HTR-8/SVneo (cell line): ENCODE measurements at places on chromosomes 1 and 21.

DNA sequence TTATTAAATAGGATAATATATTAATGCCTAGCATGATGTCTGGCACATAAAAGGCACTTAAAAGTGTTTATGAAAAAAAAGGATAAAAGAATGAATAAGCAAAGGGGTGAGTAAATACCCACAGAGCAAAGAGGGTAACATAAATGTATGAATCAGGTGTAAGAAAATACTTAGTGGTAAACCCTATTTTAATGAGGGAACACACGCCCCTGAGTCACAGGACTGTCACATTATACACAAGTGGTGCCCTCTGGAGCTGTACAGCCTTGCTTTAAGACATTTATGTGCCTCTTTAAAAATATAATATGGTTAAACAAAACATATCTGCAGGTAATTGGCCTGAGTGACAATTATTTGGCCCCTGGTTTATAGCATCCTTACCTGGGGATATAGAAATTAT lies 78.1 kb upstream of the PTBP2 start:
- no peak for DNase-seq

DNA sequence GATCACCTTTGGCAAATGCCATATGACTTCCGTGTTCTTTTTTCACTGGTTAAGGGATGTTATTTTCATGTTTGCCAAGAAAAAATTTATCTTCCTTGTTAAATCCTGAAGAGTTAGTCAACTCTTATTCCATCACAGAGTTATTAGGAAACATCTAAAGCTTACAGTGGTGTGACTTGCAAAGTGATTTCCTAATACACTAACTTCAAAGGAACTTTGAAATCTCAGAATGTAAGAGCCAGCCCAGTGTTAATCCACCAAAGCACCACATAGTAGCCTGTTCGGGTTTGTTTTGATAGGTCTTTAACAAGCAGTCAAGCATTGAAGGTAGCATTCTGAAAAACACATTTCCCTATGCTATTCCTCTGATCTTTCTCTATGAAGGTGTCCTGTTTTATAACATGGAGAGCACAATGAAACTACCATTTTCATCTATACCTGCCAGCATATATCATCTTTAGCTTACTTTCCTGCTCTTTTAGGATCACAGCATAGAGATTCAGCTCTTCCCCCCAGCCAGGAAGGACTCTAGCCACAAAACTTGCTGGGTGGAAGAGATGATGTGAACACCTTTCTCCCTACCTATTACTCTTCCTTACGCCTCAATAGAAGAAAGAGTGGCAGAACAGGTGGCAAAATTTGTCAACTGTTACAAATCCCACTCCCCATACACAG lies 82.4 kb upstream of the MAGI3 start:
- no peak for DNase-seq

GRCh38 chr21:26843933-26844257 lies 1.3 kb downstream of the ADAMTS1 start:
- DNase-seq: no peak

- no peak for DNase-seq
Observed at GRCh38 chr1:62092110-62092509, 102.5 kb upstream of the L1TD1 start.

DNA sequence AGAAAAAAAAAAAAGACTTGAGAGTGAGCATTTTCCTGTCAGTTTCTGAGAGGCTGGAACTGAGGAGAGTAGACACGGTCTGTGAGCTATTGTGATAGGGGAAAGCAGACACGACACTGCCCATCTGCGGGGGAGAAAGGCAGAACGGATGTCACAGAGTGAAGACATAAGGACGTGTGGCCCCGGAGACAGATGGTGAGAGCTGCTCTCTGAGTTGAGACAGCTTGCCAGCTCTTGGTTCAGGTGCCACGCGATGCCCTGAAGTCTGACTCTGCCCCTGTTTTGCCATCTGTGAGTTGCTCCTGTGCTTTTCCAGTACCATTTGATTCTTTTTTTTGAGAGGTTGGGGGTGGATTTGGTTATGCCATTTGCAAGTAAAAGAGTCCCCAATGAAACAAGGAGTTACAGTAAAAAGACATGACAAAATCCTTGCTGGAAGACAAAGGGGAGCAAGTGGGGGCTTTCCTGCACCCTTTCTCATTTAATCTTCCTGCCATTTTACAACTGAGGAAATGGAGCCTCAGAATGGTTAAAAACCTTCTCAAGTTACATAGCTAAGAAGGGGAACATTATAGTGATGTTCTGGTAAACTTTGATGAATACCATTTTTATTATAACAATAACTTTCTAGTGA lies 128.9 kb upstream of the DNAH14 start:
- DNase-seq: no peak

DNA sequence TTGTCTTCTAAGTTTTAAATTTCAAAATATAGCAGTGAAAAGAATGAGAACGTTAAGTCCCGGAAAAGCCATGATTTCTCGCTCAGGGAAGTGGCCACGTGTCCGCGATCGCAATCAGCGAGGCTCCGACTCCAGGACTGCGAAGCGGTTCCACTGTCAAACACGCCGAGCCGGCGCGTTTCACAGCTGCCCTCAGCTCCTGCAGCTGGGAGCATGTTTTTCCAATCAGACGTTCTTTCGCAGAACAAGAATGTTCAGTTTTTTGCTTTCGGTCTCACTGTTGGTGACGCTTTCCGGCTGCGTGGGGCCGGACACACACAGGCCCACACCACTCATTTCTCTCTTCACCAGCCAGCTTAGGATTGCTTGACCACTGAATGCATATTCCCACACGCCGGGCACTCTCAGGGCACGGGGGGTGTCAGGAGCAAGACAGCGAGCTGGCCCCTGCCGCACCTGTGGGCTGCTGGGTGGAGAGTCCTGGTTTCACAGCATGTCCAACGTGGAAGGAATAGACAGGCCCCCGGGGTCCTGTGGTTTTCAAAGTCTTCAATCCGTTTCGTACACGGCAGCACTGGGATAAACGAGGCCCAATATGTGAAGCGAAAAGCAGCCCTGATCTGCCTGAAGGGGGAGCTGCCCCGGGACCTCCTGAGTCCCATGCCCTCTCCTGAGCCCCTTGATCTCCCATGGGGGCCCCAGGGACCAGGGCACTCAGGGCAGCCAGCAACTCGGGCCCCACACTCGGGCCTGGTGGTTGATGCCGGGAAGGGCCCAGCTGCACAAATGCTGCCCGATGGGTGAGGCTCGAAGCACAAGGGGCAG lies 47.3 kb upstream of the COL18A1 start:
- no peak for DNase-seq

DNA sequence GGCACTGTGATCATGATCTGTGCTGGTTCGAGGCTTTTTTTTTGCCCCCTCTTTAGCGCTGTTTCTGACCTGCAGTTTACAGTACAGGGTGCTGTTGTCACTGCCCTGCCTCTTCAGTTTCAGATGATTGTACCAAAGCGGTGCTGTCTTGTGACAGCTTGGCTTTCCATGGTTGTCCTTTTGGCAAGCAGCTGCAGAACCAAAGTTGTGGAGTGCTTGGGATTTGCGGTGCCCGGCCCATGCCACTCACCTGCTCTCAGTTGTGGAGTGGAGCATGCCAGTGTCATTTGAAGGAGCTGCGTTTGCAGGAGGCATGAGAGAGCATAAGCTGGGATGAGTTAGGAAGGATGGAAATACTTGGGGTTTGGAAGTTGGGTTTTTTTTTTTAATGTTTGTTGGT lies 48.4 kb downstream of the DOP1B start:
- DNase-seq: no peak

- no peak for DNase-seq
Observed at GRCh38 chr1:78790174-78790573, 140.5 kb downstream of the IFI44 start.

GRCh38 chr1:42282867-42283583 lies 52.0 kb downstream of the FOXJ3 start:
- DNase-seq: no peak

DNA sequence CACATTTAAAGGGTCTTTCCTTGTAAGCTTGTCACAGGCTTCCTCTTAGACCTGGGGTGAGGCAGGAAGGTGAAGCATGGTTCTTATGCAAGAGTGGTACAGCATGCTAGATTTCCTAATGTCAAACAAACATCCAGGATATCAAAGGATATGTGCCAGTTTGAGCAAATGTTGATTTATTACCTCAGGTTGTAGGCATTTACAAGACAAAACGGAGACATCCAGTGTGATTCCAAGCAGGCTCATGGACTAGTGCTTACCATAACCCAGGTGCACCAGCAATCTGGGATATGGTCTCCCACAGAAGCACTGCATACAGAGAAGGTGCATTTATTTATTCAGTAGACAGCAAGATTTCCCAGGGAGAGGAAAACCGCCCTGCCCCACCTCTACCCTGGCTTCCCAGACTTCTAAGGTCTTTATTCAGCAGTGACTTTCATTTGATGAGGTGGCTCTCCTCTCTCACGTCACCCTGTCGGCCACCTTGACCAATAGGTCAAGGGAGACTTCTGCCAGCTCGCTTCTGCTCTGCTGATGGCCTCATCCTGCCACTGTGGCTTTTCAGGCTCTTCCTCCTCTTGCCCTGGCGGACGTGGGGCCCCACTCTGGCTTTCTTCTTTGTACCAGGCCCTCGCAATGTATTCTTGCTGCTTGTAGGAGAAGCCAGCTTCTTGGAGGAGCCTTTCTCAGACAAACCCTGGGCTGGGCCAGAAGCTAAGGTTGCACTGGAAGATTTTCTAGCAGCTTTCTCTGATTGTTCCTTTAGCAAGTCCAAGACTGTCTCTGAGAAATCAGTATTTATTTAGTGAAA lies 25.6 kb downstream of the HHIPL2 start:
- no peak for DNase-seq

DNA sequence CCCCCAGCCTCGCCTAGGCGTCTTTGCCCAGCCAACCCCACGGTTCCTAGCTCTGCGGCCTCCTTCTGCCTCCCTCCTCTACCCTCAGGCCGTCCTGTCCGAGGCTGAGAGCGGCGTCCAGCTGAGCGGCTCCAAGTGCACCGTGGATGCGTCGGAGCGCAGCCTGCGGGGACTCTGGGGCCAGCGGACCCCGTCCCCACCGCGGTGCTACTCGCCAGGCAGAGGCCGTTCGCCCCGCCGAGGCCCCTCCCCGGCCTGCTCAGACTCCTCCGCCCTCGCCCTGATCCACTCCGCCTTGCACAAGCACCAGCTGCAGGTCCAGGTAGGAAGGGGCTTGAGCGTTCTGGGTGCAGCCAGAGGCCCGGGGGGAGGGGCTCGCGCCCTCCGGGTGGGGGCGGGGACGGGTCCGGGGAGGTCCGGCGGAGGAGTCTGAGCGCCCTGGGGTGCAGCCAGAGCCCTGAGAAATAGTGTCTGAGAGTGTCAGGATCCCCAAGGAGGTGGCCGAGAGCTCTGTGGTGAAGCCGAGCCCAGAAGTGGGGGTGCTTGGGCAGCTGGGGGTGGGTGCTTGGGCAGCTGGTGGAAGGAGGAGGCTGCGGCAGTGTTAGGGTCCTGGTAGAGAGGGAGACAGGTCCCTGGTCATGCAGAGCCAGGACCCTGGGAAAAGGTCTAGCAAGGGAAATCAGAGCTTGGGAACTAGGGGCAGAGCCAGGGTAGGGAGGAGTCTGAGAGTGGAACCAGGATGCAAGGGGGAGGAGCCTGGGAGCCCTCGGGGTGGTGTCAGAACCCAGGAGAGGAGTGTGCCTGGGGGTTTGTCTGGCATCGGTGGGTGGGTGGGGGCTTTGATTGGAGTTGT lies 3.2 kb upstream of the NBPF3 start:
- DNase-seq: no peak

DNA sequence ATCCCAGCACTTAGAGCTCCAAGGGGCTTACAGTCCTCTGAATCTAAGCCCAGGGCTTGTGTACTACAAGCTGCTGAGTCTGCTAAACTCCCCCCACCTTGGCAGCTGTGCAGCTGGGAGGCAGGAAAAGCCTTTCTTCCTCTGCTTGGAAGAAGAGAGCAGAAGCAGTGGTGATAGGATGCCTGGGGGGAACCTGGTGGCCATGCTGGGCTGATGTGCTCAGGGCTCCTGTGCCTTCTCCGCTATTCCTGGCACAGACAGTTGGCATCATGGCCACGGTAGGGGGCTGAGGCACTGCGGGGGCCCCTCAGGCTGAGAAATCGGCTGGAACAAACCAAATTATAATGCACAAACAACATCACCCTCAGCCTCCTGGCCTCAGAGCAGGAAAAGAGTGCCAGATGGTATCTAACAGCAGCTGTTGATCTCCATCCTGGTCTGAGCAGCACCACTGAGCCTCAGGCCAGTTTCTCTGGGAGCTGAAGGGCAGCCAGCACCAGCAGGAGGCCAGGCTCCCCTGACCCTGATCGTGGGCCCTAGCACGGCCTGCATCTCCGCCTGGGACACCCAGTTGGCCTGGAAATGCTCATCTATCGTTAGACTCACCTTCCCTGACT lies 35.8 kb downstream of the ECE1 start:
- no peak for DNase-seq

DNA sequence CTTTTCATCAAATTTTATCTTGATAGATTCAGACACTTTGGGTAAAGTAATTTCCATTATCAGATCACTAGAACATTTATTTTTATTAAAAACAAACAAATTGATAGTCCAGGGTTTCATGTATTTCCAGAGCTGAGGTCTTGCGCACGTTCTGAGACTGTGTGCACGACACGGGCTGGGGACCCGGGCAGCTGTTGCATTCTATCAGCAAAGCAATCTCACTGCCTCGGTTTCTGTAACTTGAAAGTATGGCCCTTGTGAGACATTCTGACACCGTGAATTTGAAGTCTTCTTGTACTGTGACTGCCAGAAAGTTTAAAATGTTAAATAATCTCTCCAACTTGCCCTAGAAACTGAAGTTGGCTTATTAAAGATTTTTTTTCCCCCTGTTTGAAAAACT lies 746.9 kb upstream of the ADGRL2 start:
- no peak for DNase-seq
